Inflammatory macrophage treated with lipopolysaccharide for 1 hour (primary cell): ENCODE measurements at places on chromosomes 2 and 18.

DNA sequence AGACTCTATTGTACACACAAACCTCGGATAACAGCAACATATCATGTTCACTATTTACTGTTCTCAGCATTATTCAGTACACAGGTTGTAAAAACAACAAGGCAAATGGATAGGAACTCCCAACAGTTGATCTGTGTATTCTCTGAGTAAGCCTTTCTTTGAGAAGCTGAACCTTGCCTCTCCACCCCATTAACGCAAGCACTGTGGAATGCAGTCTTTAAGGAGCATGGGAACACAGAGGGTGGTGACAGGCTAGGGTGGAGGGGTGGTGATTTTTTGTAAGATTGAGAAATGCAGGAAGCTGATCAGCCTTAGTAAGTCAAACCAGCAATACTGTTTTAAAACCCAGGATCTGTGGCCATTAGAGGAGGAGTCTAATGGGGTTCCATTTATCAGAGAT, 19.6 kb upstream of the SERPINB11 start:
- DNase-seq: no peak

DNA sequence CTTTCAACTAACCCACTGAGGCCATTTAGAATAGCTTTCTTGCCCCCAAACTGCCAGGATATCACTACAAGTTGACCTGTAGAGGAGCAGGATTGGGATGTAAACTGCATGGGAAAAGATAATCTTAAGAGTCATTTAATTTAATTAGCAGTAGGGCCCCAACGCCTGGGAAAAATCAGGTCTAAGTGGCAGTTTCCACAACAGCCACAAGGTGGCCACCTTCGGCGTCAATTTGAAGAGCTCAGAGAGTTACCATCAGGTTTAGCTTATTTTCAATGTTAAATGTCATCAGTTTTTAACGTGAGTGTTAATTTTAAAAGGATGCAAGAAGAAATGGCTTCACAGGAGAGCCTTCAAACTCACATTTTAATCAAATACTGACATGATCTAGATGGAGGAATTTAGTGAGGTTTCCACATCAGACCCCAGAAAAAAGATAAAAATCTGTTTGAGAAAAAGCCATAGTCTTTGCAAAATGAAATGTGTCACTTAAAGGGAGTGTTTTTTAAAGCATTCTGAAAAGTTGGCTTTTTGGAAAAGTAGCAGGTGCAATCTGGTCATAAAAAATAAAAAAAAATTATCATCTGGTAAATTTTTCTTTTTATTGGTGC, 77.3 kb upstream of the UPP2 start:
- DNase-seq: no peak

DNA sequence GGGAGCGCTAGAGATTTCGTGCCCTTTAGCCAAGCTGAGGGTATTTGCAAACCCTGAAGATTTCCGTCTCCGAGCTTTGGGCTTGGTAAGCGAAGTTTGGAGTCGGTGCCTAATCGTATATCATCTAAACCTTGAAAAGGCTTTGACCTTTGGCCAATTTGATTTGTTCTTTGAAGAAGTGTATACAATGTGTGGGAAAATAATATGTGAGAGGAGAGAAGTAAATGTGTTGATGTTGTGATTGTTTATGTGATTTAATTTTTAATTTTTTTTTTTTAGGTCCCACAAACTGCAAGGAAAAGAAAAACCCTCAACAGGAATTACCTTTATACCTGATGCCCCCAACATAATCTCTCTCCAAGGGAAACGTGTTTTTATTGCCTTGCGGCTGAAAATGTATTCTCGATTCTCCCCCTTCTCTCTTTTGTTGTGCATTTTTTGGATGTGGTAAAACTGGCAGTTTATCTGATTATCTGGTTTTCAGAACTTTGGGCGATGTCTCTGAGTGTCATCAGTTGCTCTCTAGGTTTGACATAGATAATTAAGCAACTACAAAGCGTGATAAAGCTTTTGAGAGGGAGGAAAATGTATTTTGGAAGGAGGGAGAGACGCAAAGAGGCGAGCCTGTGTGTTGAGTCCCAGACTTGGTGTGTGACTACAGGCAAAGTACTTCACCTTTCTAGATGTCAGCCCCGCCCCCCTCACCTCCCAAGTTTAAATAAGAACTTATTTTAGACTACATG, 912 bp upstream of the FBXO11 start:
- no peak for DNase-seq

GRCh38 chr2:11775384-11775783, 29.0 kb downstream of the LPIN1 start:
- DNase-seq: no peak

GRCh38 chr18:79950515-79951341, 725 bp downstream of the SLC66A2 start:
- peak; percentile 30 for DNase-seq

DNA sequence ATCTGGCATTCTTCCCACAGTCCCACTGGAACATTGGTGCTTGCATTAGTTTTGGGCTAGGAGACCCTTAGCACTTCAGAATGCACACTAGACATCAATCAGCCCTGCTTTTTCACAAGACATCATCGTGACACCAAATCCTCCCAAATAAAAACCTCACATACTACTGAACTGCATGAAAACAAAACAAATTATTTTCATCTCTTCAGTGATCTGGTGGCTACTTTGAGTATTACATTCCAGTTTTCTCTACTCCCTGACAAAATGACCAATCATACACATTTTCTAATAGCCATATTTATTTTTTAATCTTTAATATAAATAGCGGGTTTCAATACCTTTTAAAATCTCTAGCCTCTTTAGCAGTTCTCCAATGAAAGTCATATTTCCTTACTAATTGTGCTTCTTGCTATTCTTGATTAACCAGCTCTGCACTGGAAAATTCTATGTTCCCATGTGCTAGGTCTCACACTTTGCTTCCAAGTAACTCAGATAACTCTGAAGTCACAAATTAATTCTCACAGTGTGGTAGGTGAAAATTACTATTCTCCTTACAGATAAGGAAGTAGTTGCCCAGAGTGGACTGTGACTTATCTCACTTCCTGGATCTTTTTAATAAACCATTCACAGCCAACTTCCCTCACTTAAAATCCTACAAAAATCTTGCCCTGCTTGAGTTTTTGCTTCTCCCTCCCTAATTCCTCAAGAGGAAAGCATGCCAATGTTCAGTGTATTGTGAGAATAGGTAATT, 82.5 kb upstream of the EPB41L3 start:
- no peak for DNase-seq

DNA sequence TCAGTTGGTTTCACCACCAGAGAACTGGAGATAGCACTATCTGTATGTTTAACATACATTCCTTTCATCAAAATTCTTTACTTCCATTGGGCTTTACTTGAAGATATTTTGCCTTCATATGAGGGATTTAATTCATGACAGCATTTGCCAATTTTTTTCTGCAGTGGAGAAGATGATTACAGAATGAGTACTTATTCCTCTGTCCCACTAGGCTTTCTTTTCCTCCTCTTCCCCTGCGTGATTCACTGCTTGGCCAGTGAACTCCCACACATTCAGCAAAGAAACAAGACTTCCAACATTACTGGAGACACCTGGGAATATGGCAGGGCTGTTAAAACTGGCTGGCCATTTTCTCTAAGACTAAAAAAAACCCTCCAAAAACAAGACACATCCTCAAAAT, 425.8 kb upstream of the KCNH7 start:
- no peak for DNase-seq

DNA sequence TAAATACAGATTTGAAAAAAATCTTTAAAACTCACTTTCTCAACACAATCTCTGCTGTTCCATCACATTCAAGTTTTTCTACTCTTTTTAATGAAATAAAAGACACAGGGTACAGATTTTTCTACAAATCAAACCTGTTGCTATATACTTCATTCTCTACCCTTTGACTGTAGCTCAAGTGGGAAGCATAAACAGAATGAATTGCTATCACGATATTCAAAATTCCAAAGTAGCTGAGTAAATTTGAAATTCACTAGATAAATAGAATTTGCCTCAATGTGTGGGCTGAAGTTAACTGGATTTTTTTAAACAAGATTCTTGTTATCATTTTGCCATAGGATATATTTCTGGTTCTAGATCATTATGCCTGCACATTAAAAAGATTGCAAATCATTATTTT, 185.9 kb downstream of the ZNF521 start:
- DNase-seq: no peak
